ENCODE measurements at places on chromosomes 13 and 19. TPM values are rescaled to one million over a fixed set of nuclear protein-coding genes. Genes with fewer than 3 reads are reported as not detected.

The RASIP1 gene
- polyA plus RNA-seq: 0.26 TPM

The MBD3L2 gene
- polyA plus RNA-seq: not detected

The ODAD3 gene
- 5.4 TPM for polyA plus RNA-seq

The PRRG2 gene
- polyA plus RNA-seq: not detected

The SIGLEC8 gene
- polyA plus RNA-seq: not detected

The FPR1 gene
- polyA plus RNA-seq: not detected

The DKKL1 gene
- 2.8 TPM for polyA plus RNA-seq

The POU2F2 gene
- 7.7 TPM for polyA plus RNA-seq

The UNC13A gene
- polyA plus RNA-seq: 7.9 TPM

The LPAR6 gene
- polyA plus RNA-seq: not detected

The KLK2 gene
- not detected for polyA plus RNA-seq

The GJB2 gene
- not detected for polyA plus RNA-seq

The MBD3L2B gene
- not detected for polyA plus RNA-seq

The TMPRSS9 gene
- not detected for polyA plus RNA-seq

The KLK8 gene
- not detected for polyA plus RNA-seq

The C19orf33 gene
- polyA plus RNA-seq: not detected

The SYCN gene
- polyA plus RNA-seq: not detected

The ZNF541 gene
- not detected for polyA plus RNA-seq

The RGS9BP gene
- not detected for polyA plus RNA-seq

The C5AR2 gene
- not detected for polyA plus RNA-seq

The ZIC5 gene
- polyA plus RNA-seq: 0.98 TPM

The ZNF600 gene
- not detected for polyA plus RNA-seq

The MISP gene
- polyA plus RNA-seq: 0.24 TPM
